Activated CD4-positive, CD25-positive, alpha-beta regulatory T cell treated with anti-CD3 and anti-CD28 coated beads, Interleukin-2, amount 50 U/mL, for 16 hours (primary cell): ENCODE measurements at places on chromosomes 6 and 20.

- DNase-seq: no peak
Observed at GRCh38 chr6:159089443-159089842, 44.7 kb upstream of the TAGAP start.

DNA sequence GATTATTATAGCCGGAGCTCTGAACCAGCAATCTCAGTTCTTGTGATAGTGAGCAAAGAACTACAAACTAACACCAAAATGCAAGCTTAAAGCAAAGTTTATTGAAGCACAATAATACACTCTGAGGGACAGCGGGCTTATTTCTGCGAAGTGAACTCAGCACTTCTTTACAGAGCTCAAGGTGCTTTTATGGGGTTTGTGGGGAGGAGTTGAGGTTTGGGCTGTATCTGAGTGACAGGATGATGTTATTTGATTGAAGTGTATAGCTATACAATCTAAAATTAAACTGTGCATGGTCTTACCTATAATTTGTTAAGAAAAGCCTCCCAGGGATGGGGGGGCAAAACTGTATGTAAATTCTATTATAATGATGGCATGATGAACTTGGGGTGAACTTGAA, 1.0 kb upstream of the HFE start:
- DNase-seq: no peak

GRCh38 chr6:120620900-120621299, 713.4 kb downstream of the TBC1D32 start:
- no peak for DNase-seq

DNA sequence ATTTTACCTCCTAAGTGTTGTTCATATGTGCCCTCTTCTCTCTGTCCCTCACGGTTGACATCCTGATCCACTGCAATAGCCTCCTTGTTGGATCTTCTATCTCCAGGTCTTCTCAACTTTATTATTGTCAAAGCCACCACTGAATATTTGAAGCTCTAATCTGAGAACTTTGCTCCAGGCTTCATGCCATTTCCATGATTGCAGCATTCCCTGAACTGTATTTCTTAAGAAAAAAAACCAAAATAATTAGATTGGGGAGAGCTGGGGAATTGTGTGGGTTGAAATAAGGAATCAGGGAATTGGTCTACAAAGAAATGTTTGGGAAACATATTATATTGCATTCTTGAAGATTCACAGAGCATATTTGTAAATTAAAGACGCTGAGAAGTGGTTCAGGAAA, 2.5 kb upstream of the STX7 start:
- DNase-seq: no peak

GRCh38 chr20:44990425-44990824, 24.1 kb downstream of the STK4 start:
- DNase-seq: no peak

GRCh38 chr20:15561707-15562404, 1011.4 kb downstream of the KIF16B start:
- DNase-seq: no peak

- DNase-seq: no peak
Observed at GRCh38 chr6:91013511-91013910, 426.6 kb upstream of the MAP3K7 start.

DNA sequence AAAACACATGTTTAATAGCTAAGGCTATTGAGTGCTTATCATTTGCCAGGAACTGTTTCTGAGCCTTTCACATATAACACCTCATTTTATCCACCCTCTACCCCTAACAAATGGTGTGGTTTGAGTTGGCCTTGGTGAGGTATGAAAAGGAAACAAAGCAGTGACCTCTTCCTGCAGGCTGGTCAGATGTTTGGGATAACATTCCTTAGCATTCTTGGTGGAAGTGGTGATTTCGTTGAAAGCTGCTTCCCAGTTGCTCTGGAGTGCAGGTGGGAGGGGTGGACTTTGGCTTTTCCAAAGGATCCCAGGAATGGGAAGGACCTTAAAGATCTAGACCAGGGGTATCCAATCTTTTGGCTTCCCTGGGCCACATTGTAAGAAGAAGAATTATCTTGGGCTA, 41.3 kb downstream of the CARMIL1 start:
- no peak for DNase-seq

- DNase-seq: no peak
Observed at GRCh38 chr6:3524456-3524855, 67.6 kb upstream of the SLC22A23 start.

- DNase-seq: no peak
Observed at GRCh38 chr6:68313911-68314310, 321.2 kb upstream of the ADGRB3 start.

DNA sequence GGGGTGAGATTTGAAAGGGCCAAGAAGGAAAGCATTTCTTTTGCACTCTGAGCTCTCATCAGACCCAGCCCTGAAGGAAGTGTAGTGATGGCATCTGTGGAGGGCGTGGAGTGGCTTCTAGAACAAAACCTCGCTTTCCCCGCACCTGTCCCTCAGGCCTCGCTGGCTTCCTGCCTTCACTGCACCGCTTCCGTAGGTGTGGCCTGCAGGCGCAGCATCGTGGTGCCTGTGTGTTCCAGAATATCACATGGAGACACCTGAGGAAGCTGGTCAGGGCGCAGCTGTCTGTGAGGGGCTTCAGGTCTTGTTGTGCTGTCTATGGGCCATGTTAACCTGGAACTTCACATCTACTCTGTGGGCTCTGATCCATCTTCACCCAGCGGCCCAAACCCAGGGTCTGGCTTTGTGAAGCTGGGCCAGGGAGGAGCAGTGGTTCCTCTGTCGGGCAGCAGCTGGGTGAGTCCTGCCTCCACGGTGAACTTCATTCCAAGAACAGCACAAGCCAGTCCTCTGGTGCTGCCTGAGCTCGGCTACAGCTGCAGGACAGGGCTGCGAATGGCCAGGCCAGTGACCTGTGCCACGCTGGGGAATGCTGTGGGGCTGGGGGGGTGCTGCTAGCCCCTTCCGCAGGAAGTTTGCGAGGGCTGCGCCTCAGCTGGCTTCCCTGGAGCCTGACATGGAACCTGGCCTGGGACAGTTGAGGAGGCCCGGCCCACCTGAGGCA, 40.9 kb downstream of the DSTN start:
- peak; percentile 32 for DNase-seq

DNA sequence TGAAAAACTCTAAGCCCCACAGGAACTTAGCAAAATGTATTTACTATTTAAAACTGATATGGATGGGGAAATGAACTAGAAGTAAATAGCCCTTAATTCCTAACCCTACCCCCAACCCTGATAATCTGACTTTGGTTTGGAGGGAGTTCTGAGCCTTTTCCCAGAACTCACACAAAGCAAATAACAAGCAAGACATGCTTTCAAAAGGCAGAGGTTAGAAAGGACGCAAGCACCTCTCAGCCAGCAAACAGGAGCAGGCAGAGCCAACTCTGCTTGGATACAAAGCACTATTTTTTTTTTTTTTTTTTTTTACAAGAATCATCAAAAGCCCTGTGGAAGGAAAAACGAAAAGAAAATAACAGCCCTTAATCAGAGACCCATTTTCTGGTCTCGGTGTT, 58.7 kb downstream of the SLC22A23 start:
- no peak for DNase-seq

DNA sequence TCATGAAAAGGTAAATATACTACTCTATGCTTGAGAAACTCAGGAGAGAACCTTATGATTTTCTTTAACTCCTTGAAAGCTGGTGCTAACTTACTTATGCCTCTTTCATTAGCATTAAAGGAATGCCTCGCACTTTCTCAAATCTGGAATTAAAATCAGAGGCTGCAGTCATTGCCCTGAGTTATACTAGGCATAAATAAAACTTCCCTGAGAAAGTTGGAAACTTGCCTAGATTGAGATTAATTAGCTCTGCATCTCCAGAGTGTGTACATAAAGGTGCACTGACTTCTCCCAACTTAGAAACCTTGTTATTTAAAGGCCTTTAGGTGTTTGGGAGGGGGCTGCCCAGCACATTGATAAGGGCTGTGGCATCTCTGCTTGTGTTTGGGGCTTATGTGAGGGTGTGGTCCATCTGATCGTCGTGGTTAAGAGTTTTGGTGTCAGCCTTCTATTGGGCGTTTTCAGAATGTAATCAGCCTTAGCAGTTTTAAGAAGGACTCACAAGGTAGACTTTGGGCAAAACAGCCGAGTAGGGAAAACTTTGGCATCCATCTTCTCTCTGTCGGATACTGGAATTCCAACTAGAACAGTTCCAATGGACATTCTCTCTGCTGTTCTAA, 32.1 kb upstream of the CCN6 start:
- DNase-seq: no peak

DNA sequence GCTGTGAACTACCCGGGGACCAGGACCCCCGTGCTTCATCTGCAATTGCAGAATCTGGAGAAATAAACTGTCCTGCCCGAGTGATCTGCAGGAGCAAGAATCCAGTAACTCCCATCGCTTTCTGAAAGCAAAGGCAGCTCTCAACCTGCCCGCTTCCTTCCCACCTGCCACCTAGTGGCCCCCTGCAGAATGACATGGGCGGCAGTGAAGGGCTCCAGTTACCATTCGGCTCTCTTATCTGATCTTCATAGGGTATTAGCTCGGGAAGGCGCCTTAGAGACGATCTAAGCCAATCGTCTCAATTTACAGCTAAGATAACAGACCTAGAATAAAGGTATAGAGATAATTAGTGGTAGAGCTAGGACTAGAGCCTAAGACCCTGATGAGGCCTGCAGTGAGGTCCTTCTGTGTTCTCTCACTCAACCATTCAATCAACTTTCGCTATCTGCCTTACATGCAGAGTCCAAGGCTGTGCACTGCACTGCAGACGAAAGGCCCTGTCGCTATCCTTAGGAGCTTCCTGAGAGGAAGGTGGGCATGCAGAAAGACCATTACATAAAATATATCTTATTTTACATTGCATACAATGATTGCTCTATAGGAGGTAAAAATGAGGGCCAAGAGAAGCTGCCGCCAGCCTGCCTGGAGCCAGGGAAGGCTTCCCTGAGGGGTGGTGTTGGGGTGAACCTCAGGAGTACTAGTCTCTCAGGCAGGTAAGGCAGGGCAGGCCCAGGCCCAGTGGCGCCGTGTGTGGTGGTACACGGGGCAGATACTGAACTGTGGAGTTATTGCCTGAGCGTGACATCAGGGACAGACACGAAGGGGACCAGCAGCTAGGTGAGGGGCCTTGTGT, 7.1 kb upstream of the PSMG4 start:
- peak; percentile 63 for DNase-seq

DNA sequence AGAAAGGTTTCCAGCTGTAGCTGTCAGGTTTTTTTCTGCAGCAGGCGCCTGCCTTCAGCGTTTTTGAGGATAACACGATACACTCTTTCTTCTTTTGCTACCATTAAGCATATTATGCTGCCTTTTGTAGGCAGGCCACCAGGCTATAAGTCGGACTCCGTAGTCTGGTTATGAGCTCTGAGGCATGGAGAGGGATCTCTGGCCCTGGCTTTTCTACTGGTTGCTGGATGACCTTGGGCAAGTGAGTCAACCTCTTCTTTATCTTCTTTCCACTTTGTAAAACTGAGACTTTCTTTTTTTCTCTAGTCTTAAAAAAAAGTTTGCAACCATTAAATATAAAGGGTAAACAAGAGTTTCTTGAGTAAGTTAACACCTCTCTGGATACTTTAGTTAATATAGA, 120.2 kb downstream of the BCKDHB start:
- no peak for DNase-seq

GRCh38 chr6:122798099-122798641, 9.1 kb downstream of the SMPDL3A start:
- DNase-seq: no peak

DNA sequence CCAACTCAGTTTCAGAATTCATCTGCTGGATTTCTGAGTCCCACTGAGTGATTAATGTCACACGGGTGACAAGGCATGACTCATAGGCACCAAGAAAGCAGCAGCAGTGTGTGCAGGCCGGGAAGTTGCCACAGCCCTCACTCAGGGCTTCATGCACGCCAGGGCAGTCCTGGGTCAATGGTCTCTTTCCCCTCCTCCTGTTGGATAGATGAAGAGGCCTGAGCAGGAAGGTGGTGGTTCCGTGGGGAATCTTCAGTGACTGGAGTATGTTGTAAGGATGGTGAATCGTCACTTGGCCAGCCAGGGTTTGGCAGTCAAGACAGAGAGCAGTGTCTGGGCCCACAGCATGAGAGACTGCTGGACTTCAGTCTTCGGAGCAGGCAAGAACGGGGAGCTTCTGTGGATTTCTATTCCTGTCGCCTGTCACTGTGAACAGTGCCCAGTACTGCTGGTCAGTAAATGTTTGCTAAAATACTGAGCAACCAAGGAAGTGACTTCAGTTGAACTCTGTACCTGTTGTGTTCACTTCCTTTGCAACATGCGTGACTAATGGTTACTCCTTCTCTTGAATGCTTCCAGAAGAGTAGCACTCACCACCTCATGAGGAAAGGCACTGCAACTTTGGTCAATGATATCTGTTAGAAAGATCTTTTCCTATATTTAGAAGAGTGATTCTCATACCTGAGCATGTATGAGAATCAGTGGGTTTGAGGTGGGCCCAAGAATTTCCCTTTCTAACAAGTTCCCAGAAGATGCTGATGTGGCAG, 62.0 kb upstream of the CD93 start:
- no peak for DNase-seq

GRCh38 chr6:100202417-100203194, 208.6 kb upstream of the MCHR2 start:
- no peak for DNase-seq

GRCh38 chr6:130303431-130303830, 62.4 kb upstream of the TMEM200A start:
- no peak for DNase-seq

DNA sequence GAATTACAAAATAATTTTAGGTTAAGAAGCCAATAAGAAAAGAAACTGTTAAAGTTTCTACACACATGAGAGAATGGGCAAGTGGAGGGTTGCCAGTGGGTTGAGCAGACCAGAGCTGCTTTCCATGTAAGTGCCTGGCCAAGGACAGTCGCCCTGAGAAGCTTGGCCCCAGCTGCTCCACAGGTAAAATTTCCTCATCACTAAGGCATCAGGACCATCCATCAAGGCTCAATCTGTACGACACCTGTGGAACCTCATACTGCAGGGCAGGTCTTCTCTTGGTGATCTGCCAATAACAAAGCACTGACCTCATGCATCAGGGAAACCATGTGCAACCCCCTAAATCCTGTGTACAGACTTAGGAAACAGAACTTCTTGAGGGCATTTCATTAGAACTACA, 115.4 kb downstream of the INSM1 start:
- no peak for DNase-seq

DNA sequence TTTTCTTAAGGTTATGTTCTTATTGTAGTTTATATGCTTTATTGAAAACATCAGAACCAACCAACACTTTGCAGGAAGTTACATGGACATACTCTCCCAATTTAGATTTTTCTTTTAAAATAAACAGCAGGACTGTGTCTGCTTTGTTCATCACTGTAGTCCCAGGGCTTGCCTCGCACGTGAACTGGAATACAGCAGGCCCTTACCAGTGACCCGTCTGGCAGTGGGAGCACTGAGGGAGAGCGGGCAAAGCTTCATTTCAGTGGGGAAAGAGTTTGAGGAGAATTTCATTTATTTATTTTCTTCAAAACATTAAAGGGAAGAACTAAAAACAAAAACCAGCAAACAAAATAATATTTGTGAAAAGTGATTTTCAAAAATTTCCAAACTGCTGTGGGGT, 230.8 kb downstream of the PAX1 start:
- DNase-seq: no peak

GRCh38 chr6:149563203-149563927, 2.8 kb upstream of the GINM1 start:
- no peak for DNase-seq

GRCh38 chr6:44223319-44224028, at the start of gene SLC29A1:
Gene SLC29A1 (plus strand): TSS chr6:44223595. CDS start chr6:44227314, 3,719 bp downstream.
- peak; percentile 66 for DNase-seq

GRCh38 chr20:5806457-5807263, 56.5 kb downstream of the SHLD1 start:
- DNase-seq: no peak

GRCh38 chr20:1946442-1946761, 47.5 kb downstream of the PDYN start:
- DNase-seq: no peak

GRCh38 chr6:92790381-92790780, 629.0 kb downstream of the EPHA7 start:
- no peak for DNase-seq
